ENCODE measurements at places on chromosomes 7 and 10.

DNA sequence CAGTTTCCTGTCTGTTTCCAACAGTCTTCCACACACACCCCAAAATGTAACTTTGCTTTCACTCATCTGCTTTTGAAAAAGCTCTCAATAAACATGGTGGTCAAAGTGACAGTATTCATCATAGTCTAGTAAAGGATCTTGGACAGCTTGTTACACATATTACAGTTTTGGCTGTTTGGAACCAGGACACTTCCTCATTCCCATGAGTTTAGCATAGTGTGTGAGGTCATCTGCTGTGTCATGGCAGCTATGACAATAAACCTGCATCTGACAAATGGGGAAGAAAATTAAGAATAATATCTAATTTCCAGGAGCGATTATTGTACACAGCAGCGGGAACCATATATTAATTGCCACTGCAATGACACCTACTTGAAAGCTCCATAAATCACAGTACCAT is 184.3 kb upstream of the SLC26A5 start:
- DNase-seq = no peak

DNA sequence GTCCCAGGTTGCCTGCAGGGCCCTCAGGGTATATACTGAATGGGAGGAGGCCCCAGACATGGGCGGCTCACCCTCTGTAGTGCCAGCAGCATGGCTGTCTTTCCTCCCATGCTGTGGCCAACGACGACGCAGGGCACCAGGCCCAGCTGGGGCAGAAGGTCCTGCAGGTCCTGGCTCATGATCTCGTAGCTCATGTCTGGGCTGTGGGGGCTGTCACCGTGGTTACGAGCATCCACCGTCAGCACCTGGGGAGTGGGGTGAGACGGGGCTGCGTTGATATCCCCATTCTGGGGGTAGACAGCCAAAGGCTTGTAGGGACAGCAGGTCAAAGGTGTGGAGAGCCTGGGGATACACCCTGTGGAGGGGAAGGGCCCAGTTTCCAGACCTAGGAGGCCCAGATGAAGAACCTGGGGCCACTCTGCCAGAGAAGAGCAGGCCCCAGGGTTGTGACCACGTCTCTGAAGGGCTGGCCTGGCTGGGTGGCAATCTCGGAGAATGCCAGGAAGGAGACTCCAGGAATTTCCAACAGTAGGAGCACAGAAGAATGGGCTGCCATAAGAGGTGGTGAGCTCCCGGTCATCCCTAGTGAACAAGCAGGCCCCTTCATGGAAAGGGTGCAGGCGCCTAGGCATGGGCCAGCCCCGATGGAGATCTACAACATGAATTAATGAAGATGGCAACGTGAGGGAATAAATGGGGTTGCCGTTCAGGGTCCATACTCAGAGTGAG is 947 bp downstream of the ABHD11 start:
- DNase-seq = no peak

DNA sequence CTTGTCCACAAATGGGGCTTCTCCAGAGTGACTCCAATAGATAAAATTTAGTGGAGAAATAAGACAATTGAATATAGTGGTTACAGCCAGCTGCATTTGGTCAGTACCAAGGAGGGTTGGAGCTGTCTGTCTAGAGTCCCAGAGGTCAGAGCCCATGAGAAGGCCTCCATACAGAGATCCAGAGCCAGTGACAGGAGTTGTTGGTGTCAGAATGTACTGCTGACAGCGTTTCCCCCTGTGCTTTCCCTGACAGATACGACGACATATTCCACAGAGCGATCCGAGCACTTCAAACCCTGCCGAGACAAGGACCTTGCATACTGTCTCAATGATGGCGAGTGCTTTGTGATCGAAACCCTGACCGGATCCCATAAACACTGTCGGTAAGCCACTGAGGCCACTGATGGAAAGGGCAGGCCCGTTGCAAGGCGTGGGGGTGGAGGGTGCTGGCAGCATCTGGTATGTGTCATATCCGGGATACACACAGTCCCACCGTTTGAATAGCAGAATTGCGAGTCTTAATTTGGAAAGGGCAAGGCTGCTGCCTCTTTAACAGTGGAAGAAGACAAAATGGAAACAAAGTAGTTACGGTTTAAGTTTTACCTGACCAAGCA is 483.6 kb downstream of the NRG3 start:
- DNase-seq = no peak

- DNase-seq = no peak
Measured at GRCh38 chr7:140014123-140014522, 48.6 kb downstream of the PARP12 start.

DNA sequence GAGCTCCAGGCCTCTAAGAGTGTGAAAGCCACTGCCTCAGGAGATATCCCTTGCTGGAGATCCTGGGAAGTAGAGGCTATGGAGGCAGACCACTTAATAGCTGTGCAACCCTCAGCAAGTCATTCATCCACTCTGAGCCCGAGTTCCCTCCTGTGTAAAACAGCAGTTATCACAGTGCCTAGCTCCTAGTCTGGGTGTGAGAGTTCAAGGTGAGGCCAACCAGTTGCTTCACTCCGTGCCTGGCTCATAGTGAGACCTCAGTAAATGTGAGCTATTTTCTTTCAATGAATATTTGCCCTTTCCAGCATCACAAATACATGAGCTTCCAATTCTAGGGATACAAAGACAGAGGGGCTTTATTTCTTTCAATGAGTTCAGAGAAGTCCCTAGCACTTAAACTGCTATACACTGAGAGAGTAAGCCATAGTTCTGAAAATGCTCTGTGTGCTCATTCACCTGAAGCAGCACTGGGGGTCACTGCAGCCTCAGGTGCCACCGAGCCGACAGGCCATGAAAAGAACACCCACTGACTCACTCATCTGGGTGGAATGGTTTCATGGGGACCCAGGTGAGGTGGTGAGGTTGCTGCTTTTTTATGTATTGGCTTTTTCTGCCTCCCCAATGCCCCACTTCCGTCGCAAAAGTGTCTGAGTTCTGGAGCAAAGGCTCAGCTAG is 259.8 kb downstream of the KCNMA1 start:
- no peak for DNase-seq

DNA sequence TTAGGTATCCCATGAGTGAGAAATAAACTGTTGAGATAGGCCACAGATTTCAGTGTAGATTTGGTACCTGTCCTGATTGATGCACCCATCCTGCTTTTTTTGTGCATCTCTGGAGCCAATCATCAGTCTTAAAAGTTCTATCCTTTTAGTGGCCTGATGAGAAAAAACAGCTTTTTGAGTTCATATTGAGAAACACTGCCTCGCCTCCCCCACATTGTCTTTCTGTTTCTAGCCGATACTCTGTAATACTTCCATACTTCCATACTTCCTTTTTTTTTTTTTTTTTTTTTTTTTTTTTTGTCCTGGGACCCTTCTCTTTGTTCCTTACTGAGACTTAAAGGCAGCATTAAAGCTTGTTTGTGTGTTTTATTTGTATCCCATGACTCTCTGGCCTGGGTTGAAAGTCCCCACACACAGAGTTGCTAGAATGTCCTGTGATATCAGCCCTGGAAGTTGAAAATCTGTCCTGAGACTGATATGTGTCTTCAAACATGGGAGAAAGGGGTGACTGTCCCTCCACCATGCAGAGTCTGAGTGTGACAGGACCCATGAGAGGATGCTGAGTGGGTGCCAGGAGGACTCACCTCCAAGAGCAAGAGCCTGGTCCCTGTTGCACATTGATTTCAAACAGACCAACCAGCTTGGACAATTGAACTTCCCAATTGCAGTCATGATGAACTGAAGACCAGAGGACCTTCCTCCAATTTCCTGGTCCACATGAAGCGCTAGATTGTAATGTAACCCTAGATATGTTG is 5.7 kb downstream of the ZNF22 start:
- DNase-seq = no peak
